ENCODE measurements at places on chromosomes 5 and 9.

- no peak for DNase-seq
Observed at GRCh38 chr5:174725261-174725990, 1.0 kb downstream of the MSX2 start.

DNA sequence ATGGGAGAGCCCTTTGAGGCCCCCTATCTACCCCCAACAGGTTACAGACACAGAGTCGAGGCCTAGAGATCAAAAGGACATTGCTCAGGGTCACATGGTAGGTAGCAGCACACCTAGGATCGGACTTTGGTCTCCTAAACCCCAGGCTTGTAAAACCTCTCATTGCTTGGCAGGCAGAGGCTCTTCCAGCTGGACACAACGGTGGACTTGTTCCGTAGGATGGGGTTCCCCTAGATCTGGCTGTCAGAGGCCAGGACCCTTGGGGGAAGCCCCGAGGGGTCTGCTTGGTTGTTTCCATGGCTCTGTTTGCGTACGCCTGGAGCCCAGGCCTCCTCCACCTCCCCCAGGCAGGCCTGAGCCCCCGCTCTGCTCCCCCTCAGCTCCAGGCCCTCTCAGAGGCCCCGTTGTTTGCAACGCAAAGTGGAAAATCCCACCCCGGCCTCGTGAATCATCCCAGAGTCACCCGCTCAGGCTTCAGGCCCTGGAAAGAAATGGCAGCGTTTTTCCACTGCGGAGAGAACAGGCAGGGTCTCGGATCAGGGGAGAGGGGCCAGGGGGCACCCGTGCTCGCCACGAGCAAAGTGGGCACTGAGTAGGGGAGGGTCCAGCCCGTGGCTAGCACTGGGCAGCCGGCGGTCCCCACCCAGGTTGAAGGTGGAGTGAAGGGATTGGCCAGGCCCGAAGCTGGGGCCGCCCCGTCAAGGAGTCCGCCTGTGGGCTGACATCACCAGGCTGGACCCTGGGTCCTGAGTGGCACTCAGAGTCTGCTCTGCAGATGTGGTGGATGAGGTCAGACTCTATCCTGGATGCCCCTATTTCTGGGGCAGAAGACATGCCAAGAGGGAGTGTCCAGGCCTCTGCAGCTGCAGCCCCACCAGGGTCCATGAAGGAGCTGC, 19.8 kb downstream of the COL27A1 start:
- DNase-seq = no peak

GRCh38 chr5:169195601-169196000, 105.3 kb downstream of the SLIT3 start:
- no peak for DNase-seq

DNA sequence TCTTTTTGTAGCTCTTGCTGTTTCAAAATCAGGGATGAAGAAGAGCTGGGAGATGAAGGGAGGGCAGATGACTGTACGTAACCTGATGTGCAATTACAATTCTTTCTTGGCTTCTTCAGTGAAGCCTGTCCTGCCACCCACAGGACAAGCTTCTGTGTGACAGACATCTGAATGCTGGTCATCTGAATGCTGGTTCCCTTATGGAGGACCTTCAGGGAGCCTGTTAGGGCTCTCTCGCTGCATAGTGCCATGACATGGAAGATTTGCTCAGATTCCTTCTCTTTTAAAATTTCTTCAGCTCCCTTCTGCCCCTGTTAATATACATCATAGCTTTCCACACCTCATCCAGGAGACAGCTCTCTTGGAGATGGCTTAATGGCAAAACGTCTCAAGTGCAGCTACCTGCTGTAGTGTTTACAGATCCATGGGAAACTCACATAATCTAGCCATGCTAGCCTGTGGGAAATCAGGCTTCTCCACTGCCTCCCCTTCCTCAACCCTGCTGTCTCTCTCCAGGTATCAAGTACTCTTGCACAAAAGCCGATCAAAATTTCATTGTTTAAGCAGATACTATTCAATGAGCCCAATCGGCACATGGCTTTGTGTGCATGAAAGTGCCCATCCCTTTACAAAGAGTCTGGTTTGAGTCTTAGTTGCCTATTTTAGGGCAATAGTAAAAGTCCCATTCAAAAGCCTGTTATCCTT, 134.6 kb downstream of the RAB3C start:
- DNase-seq = peak; percentile 37

GRCh38 chr9:137311171-137311985, 9.3 kb upstream of the NRARP start:
- no peak for DNase-seq

DNA sequence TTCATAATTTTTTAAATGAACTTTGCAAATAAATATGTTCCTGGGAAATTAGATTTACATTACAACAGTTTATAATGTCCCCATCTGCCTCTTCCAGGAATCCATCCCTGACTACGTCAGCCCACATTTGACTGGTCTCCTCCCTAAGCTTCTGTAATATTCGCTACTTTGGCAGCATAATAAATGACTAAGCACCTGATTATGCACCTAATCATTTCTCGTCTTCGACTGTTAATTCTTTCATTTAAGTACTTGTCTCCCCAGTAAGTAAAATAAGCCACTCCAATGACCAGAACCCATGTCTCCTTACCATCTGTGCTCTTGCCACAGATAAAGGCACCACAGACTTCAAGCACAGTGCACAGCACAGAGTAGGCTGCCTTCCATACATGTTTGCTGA, 122.7 kb downstream of the DENND1A start:
- DNase-seq = no peak

DNA sequence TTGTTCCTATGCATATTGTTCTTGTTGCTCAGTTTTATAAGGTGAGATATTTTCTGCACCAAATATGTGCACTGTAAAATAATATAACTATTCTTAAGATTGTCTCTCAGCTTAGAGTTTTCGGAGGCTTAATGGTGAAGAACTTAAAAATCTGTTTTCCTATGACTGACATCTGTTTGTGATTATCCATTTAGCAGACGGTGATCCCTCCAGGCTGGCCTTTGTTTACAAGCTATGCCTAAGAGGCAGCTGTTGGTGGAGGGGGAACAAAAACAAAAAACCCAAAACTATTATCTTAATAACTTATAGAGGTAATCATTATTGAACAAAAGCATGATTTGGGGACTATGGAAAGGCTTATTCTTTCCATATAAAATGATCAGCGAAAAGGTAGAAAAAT, 658 bp downstream of the PDCD1LG2 start:
- no peak for DNase-seq

DNA sequence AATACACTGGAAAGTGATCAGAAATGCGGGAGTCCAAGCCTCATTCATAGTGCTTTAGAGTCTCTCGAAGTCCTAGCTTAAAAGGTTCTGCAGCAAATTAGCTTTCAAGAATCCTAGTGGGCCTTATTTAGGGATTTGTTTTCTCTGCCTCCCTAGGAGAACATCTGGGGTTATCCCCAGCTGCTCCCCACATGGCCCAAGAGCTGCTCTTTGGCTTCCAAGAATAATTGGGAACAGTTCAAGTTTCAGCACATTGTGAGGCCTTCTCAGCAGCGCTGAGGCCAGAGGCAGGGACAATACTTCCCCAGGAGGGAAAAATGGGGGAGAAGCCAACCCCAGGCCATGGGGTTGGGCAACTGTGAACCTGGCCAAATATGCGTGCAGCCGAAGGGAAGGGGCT, 108.7 kb downstream of the LIFR start:
- no peak for DNase-seq

- DNase-seq = no peak
Observed at GRCh38 chr9:32644698-32645097, 9.2 kb upstream of the TAF1L start.

DNA sequence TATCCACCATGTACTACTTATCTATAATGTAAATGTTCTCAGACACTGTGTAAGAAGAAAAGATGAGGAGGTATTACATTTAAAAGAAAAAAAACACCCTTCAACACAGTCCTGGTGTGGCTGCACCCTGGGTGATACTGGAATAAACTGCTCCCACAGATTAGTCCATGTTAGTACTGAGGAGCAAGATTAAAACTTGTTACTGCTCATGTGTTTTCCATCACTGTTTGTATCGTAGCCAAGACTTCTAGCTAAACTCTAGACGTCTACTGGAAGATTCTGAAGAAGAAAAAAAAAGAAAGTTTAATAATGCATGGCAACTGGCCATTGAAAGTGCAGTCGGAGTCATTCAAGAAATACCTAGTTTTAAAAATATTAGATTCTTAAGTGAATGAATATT, at the start of gene ASPN:
Gene ASPN, minus strand, starts transcription at position 178 of the 400 bp plus-strand sequence.
- no peak for DNase-seq

GRCh38 chr9:88289532-88289931, 98.7 kb upstream of the SPIN1 start:
- DNase-seq = no peak

DNA sequence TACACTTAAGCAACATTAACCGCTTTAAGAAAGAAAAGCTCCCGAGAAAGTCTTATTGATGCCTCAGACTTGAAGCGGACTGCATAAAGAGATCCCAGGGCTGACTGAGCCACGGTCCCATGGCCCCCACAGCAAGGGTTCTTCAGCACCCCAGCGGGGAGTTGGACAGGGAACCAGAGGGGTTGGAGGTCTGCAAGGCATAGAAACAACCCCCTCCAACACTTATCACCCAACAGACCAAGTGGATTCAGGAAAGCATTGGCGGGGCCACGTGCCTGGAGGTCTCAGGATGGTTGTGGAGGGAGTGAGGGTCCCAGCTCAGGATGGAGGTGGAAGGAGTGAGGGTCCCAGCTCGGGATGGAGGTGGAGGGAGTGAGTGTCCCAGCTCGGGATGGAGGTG, 143.7 kb upstream of the IRX2 start:
- DNase-seq = no peak

- DNase-seq = no peak
Observed at GRCh38 chr5:143229896-143230675, 173.4 kb downstream of the NR3C1 start.

- no peak for DNase-seq
Observed at GRCh38 chr9:133475292-133476012, 3.4 kb downstream of the SLC2A6 start.

DNA sequence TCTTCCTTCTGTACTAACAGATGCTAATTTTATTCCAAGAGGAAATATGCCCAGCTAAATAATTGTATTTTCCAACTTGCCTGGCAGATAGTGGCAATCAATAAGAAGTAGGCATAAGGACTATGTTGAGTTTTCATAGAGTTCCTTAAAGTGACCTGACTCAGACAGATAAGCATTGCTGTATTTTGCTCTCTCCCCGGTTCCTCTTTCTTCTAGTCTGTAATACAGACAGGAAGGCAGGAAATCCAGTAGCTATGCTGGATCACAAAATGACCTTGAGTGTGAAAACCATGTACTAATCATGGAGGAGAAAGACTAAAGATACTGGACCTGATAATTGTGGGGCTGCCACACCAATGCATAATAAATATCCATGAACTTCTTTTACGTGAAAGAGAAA, 701.7 kb downstream of the CETN3 start:
- DNase-seq = no peak

DNA sequence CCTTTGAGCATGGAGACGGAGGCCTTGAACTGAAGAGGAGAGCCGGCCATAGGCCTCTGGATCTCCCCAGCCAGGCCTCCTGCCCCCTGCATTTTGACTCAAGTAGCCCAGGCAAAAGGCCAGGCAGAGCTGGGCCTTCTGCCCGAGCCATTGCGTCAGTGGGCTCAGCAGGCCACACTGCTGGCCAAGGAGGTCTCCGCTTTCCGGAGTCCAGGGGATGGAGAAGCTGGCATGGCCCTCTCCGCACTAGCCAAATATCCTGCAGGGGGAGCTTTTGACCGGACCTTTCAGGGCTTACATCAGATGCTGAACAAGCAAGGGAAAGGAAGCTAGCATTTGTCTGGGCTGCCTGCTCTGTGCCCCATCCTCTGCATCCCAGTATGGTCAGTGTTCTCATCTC, 386.8 kb downstream of the TRIM36 start:
- DNase-seq = peak; percentile 20

DNA sequence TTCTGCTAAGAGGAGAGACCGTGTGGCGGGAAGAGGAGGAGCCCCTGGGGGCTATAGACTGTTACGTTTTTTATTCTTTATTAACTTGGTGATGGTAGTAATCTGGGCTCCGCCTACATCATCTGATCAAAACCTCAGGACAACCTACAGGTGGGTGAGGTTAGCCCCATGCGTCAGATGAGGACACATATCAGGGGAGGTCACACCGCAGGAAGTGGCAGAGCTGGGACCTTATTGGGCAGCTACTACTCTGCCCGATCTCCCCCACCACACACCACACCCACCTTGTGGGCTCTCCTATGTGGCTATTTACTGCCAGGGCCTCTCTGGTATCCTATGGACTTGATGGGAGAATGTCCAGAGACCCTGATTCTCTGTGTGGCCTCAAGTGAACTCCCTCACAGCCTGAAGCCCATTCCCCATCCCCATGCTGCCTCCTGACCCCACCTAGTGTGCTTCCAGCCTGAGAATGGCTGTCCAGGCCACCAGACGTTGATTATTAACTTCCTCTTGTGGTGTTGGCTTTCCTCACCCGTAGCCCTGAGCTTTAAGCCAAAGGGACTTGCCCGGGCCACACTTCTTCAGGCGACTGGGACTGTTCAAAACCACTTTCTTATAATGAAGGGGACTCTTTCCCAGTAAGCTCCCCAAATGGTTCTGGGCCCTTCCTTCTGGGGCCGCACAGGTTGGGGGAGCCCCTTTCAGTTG, 8.2 kb downstream of the UNC5A start:
- no peak for DNase-seq

- DNase-seq = peak; percentile 68
Observed at GRCh38 chr9:95193067-95193466, 124.4 kb downstream of the FANCC start.

- no peak for DNase-seq
Observed at GRCh38 chr5:8520917-8521316, 652.0 kb downstream of the MTRR start.

- no peak for DNase-seq
Observed at GRCh38 chr5:14574891-14575508, 6.6 kb upstream of the OTULINL start.

DNA sequence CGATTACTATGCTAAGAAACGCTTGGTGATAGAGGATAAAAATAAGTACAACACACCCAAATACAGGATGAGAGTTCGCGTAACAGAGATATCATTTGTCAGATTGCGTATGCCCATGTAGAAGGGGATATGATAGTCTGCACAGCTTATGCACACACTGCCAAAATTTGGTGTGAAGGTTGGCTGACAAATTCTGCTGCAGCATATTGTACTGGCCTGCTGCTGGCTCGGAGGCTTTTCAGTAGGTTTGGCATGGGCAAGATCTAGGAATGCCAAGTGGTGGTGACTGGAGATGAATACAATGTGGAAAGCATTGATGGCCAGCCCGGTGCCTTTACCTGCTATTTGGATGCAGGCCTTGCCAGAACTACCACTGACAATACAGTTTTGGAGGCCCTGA, 208.4 kb downstream of the PDZD2 start:
- DNase-seq = no peak

- DNase-seq = no peak
Observed at GRCh38 chr5:115274584-115274983, 11.9 kb upstream of the PGGT1B start.

DNA sequence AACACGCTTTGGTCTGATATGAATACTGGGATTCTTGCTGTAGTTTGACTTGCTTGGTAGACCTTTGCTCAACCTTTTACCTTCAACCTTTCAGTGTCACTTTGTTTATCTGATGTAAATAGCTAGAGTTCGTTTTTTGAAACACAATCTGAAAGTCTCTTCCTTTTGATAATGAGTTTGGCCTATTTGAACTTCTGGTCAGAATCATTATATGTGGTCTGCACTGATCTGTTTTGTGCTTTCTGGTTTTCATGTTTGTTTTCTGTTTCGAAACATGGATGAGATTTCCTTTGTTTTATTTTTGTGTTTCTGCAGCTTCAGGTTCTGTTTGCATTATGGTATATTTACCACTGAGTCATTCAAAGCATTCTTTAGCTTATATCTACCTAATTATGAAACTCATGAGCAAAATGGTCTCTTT, 217.5 kb downstream of the GABBR2 start:
- no peak for DNase-seq

- no peak for DNase-seq
Observed at GRCh38 chr5:124160265-124160664, 586.2 kb downstream of the ZNF608 start.

Data from iPS DF 6.9 (cell line).